SK-N-DZ (cell line): ENCODE measurements at places on chromosomes 7 and 10.
A peak's percentile ranks its signal among the peaks of the same experiment; 100 is the strongest.

DNA sequence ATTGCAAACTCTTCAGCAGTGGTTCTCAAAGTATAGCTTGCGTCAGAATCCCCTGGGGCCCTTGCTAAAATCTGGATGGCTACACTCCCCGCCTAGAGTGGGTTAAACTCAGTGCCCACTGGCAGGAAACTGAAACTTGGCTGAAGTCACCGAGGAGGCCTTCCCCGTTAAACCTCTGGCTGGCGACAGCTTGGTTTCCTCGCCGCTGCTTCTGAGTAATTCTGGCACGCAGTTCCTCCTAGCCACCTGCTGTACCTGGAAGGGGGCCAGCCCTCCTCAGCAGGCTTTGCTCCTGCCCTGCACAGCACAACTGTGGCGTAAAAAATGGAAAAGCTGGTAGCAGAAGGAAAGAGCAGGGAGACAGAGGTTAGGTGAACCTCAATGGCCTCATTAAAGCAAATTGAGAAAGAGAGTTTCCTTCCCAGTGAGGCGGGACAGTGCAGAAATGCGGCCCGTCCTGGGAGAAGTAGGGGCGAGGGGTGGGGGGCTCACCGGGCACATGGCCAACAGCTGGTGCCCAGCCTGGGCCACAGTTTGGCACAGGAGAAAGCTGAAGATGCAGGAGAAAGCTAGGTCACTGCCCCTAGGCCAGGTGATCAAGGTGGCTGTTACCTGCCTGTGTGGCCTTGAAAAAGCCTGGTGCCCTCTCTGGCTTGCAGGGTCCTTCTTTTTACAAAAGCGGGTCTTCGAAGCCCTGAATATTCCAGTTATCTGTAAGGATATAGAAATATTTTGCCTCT lies 46.6 kb downstream of the ALOX5 start:
- no peak for DNase-seq

DNA sequence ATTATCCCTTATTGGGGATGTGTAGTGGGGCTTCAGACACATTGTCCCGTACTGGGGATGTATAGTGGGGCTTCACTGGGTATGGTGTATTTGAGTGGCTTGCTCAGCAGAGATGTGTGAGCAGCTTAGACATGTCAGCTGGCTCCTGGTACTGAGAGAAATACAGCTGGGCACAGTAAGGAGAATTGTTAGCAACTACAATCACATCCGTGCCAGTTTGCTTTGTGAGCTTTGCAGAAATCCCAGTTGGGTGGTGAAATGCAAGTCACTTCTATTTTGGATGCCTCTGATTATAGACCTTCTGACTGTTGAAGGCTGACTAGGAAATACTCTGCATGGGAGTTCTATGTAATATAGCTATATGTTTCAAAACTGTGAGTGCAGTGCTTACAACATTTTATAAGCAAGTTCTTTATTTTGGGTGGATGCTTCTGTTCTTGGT lies 10.8 kb downstream of the CCNY start:
- no peak for DNase-seq

DNA sequence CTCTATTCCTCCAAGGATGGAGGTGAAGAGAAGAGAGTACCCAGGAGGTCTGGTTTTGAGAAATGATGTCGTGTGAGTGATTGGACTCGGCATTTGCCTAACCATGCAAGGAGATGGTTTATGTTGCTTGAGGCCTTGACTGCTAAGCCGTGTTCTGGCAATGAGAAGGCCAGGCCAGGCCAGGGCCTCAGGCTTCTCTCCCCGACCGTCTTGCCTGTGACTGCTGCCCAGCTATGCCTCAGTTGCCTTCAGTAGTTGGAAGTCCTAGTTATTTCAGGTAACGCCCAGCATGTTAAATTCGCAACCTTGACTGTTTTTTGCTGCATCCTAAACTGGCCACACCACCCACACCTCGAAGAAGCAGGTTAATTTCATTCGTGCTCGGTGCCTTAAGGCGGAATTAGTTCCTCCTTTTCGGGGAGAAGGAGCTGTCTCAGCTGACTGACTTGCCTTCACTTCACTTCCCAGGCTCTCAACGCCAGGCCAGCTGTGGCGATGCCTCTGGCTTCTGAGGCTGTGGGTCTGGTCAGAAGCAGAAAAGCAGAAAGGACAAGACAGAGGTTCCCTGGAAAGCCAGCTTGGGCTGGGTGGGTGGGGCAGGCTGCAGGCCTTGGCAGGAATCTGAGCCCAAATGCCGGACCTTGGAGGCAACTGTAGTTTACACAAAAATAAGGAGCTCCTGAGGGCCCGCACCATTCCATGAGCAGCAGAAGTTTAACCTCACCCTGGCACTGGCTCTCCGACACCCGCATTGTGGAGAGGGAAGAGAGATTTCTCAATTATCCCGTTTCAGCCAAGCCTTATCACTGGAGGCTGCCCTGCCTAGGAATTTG lies 61.9 kb upstream of the SAMD8 start:
- no peak for DNase-seq

DNA sequence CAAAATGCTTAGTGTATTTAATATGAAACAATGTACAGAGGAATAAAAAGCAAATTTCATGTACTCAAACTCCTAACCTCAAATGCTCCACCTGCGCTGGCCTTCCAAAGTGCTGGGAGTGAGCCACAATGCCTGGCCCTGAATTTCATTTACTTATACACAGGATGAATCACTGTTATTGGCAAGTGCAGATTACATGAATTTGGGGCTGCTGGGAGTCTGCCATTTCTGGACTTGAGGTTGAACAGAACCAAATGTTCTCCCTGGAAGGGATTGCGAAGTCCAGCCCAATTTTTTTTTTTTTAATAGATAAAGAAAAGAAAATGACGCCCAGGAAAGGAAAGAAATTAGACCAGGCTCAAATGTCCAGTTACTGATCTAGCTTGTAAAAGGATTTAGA lies 6.8 kb upstream of the CSTF2T start:
- DNase-seq = no peak

GRCh38 chr7:139455789-139456188 lies 27.7 kb downstream of the KLRG2 start:
- no peak for DNase-seq

GRCh38 chr7:139726485-139726869 lies 51.3 kb downstream of the HIPK2 start:
- no peak for DNase-seq

- DNase-seq = peak; percentile 11
Measured at GRCh38 chr7:90298145-90299038, 22.7 kb downstream of the FAM237B start.

GRCh38 chr10:90224791-90225566 lies 523.6 kb downstream of the KIF20B start:
- DNase-seq = no peak

DNA sequence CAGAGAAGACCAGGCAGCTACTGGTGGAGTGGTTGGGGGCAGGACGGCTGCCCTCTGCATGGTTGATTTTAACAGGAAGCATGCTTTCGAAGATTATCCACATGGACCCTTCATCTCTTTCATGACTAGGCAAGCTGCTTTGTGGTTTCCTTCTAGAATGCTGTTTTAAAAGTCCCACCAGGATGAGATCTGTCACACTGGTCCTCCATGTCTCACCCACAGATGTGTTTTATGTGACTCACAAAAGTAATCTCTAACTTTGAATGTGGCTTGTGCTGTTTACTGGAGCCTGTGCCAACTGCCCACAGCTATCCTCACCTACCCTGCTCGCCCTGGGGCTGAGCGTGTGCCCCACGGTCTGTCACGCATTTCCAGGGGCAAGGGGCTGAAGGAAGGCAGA lies 188.8 kb downstream of the GFRA1 start:
- no peak for DNase-seq
